ENCODE measurements at places on chromosomes 6 and 20.

- no peak for DNase-seq
These were observed 183.1 kb downstream of the MOXD1 start for GRCh38 chr6:132218059-132218696.

DNA sequence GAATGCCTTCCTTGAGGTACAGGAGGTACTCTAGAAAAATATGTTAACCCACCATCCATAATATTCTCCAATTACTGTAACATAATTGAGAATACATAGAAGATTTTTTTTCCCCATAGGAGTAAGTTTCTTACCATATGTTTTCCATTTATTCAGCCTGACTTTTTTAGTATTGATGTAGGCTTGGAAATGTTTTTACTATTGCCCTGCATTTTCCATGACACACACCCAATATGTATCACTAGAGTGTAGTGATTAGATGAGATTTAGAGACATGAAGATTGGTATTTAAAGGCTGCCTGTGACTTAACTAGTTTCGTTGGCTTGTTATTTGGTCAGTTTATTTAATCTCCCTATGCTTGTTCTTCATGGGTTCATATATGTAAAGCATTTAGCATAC, 39.5 kb downstream of the KCNQ5 start:
- DNase-seq = no peak

- no peak for DNase-seq
These were observed 500 bp downstream of the LTV1 start for GRCh38 chr6:143843677-143843999.

- DNase-seq = no peak
These were observed 25.2 kb downstream of the PHF3 start for GRCh38 chr6:63660757-63661156.

DNA sequence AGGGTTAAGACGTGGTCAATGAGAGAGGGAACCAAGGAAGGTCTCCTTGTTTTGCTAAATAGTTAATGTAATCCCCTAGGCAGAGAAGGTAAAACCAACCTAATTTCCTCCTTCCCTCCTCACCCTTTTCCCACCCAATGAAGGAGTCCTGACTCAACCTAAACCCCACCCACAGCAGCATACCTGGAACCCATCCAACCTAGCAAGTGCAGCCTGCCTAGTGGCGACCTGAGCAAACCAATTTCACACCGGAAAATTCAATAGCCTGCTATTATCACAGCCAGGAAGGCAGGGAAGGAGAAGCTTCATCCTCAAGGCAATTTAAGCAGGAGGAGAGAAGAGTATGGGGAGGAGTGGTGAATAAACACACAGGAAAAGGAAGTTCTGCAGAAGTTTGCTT, 46.9 kb downstream of the OSTM1 start:
- no peak for DNase-seq

GRCh38 chr6:150547502-150548222, 52.0 kb upstream of the PLEKHG1 start:
- no peak for DNase-seq

DNA sequence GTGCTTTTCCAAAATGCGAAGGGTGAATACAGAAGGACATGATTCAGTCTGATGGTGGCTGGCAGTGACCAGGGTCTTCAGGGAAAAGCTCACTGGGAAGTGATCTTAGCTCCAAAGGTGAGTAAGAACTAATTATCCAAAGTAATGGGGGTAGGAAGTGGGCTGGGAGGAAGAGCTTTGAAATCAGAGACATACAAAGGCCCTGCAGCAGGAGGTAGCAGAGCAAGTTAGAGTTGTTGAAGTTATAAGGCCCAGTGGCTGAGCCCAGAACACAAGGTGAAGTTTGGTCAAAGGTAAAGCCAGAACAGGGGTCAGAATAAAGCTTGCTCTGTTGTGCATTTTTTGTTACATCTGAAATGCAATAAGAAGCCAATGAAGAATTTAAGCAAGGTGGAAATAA, 81.2 kb downstream of the PLCB1 start:
- DNase-seq = no peak

DNA sequence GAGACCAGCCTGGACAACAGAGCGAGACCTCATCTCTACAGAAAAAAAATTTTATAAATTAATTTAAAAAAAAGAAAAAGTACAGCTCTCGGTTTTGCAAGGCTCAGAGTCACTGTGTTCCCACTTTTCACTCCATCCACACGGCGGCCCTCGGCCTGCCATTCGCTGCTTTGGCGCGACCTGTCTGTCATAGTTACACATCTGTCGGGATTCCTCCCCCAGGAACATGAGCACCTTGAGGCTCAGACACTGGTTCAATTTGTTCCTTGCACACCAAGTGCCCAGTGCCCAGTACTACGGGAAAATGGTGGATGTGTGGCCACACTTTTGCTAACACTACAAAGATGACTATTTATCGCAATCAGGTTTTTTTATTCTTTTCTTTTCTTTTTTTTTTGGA, 8.4 kb downstream of the CTSZ start:
- DNase-seq = no peak

GRCh38 chr6:158763434-158764182, 55.6 kb downstream of the EZR start:
- DNase-seq = no peak

- DNase-seq = no peak
These were observed 263.8 kb downstream of the C6orf118 start for GRCh38 chr6:165045631-165046030.

- no peak for DNase-seq
These were observed 78.3 kb downstream of the AKAP7 start for GRCh38 chr6:131213501-131213990.

GRCh38 chr6:38269461-38270172, 370.1 kb downstream of the BTBD9 start:
- DNase-seq = no peak
